ENCODE measurements at places on chromosomes 7 and 10.

- DNase-seq: no peak
Observed at GRCh38 chr7:55110993-55111361, 92.2 kb downstream of the EGFR start.

- DNase-seq: no peak
Observed at GRCh38 chr7:21377545-21377944, 50.3 kb upstream of the SP4 start.

- DNase-seq: peak; percentile 89
Observed at GRCh38 chr7:151759591-151760042, 117.3 kb downstream of the PRKAG2 start.

DNA sequence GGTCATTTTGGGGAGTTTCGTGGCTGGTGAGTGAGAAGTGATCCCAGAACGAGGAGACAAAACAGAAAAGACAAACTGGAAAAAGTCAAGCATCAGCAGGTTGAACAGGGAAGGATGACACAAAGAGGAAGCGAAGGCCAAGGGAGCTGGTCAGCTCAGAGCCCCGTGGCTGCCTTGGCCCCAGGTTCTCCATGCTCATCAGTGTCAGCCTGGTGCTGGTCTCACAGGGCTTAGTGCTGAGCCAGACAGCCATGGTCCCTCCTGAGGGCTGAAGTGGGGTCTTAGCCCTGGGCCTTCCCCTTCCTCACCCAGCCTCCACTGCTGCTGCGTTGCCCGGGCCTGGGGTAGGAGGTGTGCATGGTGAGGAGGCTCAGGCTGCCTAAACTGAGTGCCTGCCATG lies 183.6 kb downstream of the PFKFB3 start:
- DNase-seq: no peak

GRCh38 chr10:112689327-112690072 lies 242.5 kb downstream of the VTI1A start:
- peak; percentile 23 for DNase-seq

GRCh38 chr7:81120111-81120510 lies 201.3 kb upstream of the SEMA3C start:
- no peak for DNase-seq
